Mesothelial cell of epicardium (in vitro differentiated cells): ENCODE measurements at places on chromosomes 2 and 18. TPM values are rescaled to one million over a fixed set of nuclear protein-coding genes. Genes with fewer than 3 reads are reported as not detected.
A peak's percentile ranks its signal among the peaks of the same experiment; 100 is the strongest.

- peak overlapping the region; percentile 41 for H3K27ac ChIP-seq
- DNase-seq = no peak
- peaks cover 49% of the 10 kb centered on the region for H3K27me3 ChIP-seq
Measured at GRCh38 chr2:219509780-219510511, 4.3 kb upstream of the ASIC4 start.

GRCh38 chr2:162686336-162686735 lies 152.2 kb downstream of the KCNH7 start:
- no peaks in the 10 kb centered on the region for H3K4me1 ChIP-seq
- H3K4me3 ChIP-seq = no peak overlapping the region
- no peak for DNase-seq
- no peaks in the 10 kb centered on the region for H3K36me3 ChIP-seq

C2orf92 gene
- total RNA-seq = 17.9 to 20.2 TPM (median 20.0 TPM) in 3 replicates

DNA sequence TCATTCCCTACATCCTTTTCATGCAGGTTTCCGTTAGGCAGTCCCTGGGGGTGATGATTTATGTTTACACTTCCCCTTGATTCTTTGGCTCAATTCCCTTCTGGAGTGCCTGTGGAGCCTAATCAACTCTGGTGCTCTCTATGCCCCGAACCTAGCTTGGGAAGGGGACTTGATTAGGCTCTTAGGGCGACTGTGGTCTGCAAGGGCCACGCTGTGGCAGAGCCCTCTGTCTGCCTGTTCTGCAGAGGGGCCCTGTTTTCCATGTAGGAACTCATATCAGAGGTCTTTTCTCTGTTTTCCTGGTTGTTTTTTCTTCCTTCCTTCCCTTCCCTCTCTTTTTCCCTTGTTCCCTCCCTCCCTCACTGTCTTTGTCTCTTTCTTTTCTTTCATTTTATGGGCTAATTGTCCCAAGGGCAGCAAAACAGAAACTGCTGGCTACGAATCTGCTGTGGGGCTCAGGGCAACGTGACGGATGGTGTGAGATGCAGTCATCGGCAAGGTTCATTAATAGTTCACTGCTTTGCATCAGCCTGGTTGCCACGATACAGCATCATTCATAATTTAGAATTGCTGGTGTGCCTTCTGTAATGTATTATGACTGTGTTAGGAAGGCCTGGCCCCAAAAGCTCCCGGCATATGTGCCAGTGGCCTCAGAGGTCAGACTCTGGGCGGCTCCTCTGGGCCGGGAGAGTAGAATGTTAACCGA lies 134.5 kb downstream of the NAPG start:
- H3K4me1 ChIP-seq = peaks cover 47% of the 10 kb centered on the region
- no peak for DNase-seq
- no peaks in the 10 kb centered on the region for H3K36me3 ChIP-seq
- H3K27me3 ChIP-seq = no peaks in the 10 kb centered on the region
- peak overlapping the region; percentile 18 for H3K4me3 ChIP-seq

DNA sequence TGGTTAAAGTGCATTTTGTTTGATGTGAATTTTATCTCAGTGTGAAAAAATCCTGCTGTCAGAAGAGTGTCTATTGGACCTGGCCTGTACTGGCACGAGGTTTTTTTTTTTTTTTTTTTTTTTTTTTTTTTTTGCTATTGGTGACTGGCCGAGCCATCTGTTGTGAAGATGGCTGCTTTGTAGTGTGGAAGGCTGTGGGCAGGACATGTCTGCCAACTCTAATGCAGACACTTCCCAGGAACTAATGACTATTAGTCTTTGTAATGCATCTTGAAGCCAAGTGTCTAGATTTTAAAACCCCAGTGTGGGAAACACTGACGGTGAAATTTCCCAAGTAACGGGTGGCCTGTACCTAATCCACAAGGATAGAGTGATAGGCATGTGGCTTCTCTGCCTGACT lies 34.3 kb downstream of the ZAP70 start:
- H3K27ac ChIP-seq = no peak overlapping the region
- H3K4me3 ChIP-seq = no peak overlapping the region
- H3K36me3 ChIP-seq = peaks cover 17% of the 10 kb centered on the region

- H3K27me3 ChIP-seq = no peaks in the 10 kb centered on the region
- no peak for DNase-seq
- H3K4me1 ChIP-seq = peaks cover 6% of the 10 kb centered on the region
- no peak overlapping the region for H3K4me3 ChIP-seq
Measured at GRCh38 chr2:220034426-220035130, 407.1 kb downstream of the SLC4A3 start.

DNA sequence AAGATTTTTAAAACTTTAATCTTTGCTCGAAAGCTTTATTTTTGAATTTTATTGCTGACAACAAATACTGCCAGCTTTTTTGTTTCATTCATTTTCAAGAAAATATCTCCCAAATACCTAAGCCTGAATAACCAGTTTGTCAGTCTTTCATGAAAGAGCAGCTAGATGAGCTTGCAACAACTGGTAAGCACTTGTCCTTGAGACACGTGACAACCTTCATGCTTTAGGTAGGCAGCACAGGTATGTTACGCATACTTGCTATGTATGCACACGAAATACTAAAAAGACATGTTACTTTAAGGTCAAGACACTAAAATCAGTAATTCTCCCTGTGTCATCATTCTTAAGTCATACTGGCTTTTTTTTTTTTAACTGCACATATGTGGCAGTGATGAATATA lies 12.3 kb downstream of the CEBPZ start:
- peak overlapping the region; percentile 79 for H3K27ac ChIP-seq
- no peak overlapping the region for H3K4me3 ChIP-seq
- no peak for DNase-seq
- H3K36me3 ChIP-seq = peaks cover 29% of the 10 kb centered on the region
- H3K27me3 ChIP-seq = no peaks in the 10 kb centered on the region

LYPD1 gene
- 5.2 to 6.7 TPM (median 5.5 TPM) in 3 replicates for total RNA-seq

CD226 gene
- 0.31 to 0.84 TPM (median 0.63 TPM) in 3 replicates for total RNA-seq

GRCh38 chr2:168156661-168157060 lies 90.7 kb downstream of the STK39 start:
- DNase-seq = no peak
- H3K36me3 ChIP-seq = peaks cover 2% of the 10 kb centered on the region
- peak overlapping the region; percentile 66 for H3K27ac ChIP-seq
- no peak overlapping the region for H3K4me3 ChIP-seq
- peaks cover 39% of the 10 kb centered on the region for H3K4me1 ChIP-seq

DNA sequence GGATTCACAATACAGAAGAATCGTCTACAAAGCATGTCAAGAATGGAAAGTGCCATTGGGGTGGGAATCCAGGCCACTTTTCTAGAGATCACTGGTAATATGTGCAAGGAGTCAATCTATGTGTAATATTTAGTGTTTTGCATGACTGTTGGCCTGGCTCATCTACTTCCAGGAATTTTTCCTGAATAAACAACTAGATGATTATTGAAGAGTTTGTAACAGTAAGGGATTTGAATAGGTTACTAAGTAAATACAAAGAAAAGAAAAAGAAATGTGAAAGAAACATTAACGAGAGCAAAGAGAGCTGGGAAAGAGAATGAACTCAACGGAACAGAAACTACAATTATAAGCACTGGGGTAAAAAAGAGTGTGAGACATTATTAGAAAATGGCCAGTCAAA lies 406.0 kb downstream of the TGIF1 start:
- H3K4me3 ChIP-seq = no peak overlapping the region
- DNase-seq = no peak
- H3K27me3 ChIP-seq = no peaks in the 10 kb centered on the region
- H3K4me1 ChIP-seq = peaks cover 5% of the 10 kb centered on the region
- no peak overlapping the region for H3K27ac ChIP-seq

DNA sequence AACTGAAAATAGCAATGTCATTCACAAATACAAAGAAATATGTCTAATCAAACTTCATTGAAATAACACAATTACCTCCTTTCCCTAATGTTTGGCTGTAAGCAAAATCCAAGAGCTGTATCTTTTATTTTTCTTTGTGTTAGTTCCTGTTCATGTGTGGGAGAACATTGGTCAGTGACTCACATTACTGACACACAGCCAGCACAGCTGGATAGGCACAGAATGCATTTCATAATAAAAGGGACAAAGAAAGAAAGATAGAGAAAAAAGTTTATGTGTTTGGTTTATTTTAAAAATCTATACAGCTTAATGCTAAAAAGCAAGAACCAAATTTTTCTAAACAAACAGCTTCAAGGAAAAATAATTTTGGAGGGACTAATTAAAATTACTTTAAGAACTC lies 185.6 kb upstream of the COL3A1 start:
- peaks cover 53% of the 10 kb centered on the region for H3K4me1 ChIP-seq
- no peaks in the 10 kb centered on the region for H3K36me3 ChIP-seq
- H3K27me3 ChIP-seq = no peaks in the 10 kb centered on the region
- no peak for DNase-seq
- H3K27ac ChIP-seq = peak overlapping the region; percentile 100

- no peaks in the 10 kb centered on the region for H3K4me1 ChIP-seq
- H3K4me3 ChIP-seq = no peak overlapping the region
- H3K27ac ChIP-seq = no peak overlapping the region
- H3K36me3 ChIP-seq = peaks cover 13% of the 10 kb centered on the region
Measured at GRCh38 chr2:46142546-46143428, 154.4 kb upstream of the EPAS1 start.

DNA sequence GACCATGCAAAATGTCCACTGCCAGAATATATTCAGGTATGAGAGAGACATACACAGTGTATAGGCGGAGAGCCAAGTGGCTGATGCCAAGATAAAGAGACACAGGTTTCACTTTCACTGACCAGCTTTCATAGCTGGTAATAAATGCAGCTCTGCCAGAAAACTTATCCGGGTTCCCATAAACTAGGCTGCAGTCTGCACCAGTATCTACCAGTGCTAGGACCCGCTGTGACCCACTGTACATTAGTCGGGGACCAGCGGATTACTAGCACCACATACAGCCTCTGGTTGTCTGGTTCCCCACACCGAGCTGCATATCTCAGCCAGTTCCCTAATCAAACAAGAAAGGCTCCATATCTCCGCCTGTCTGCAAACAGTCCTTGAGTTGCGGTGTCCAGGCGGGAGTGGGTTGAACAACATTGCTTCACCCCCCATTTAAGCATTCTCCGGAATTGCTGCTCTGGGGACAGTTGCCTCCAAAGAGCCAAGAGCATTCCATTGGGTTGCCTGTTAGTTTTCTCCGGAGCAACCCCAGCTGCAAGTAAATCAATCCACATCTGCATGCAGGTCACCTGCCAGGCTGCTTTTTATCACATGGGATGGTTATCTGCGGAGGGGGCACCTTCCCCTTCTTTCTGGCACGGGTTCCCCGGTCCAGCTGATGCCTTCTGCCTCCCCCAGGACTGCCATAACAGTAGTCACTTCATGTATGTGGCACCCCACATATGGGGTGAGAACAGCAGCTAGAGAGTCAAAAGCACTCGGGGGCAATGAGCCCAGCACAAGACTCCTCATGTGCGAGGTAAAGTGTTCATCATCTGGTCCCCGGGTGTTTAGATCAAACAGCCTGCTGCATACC lies 18.0 kb upstream of the KLHL23 start:
- H3K4me1 ChIP-seq = peaks cover 24% of the 10 kb centered on the region
- H3K36me3 ChIP-seq = peaks cover 11% of the 10 kb centered on the region
- H3K27ac ChIP-seq = no peak overlapping the region

- no peaks in the 10 kb centered on the region for H3K27me3 ChIP-seq
- DNase-seq = no peak
- H3K27ac ChIP-seq = peak overlapping the region; percentile 67
Measured at GRCh38 chr2:8525582-8526402, 156.1 kb upstream of the ID2 start.

OTOF gene
- total RNA-seq = 0.16 to 0.40 TPM (median 0.25 TPM) in 3 replicates

ABCB11 gene
- total RNA-seq = 0.02 to 0.18 TPM (median 0.07 TPM) in 3 replicates

DNA sequence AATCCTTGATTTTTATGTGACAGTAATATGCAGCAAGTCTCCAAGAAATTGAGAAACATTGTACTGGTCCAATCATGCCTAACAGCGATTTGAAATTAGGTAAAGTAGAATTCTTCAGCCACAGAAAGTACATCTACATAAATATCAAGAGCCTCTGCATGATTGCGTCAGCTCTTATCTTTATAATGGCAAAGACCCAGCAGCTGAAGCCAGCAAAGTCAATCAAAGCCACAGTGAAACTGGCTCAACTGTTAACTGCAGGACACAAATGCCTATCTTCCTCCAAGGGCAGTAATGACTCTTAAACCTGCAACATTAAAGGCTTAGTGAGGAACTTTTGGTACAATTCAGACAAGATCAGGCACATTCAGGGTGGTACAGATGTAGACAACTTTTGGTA lies 102.5 kb downstream of the BARD1 start:
- H3K4me3 ChIP-seq = no peak overlapping the region
- no peak for DNase-seq
- no peak overlapping the region for H3K27ac ChIP-seq
- H3K4me1 ChIP-seq = no peaks in the 10 kb centered on the region
- peaks cover 4% of the 10 kb centered on the region for H3K36me3 ChIP-seq

GPR35 gene
- total RNA-seq = 5.4 to 6.0 TPM (median 6.0 TPM) in 3 replicates

GRCh38 chr2:17543131-17543660 lies 2.7 kb downstream of the VSNL1 start:
- H3K4me1 ChIP-seq = peaks cover 21% of the 10 kb centered on the region
- H3K27me3 ChIP-seq = peaks cover 47% of the 10 kb centered on the region
- H3K36me3 ChIP-seq = no peaks in the 10 kb centered on the region
- H3K4me3 ChIP-seq = no peak overlapping the region
- no peak overlapping the region for H3K27ac ChIP-seq
- no peak for DNase-seq

- no peak overlapping the region for H3K27ac ChIP-seq
- DNase-seq = no peak
- no peaks in the 10 kb centered on the region for H3K27me3 ChIP-seq
- H3K36me3 ChIP-seq = peaks cover 33% of the 10 kb centered on the region
- no peak overlapping the region for H3K4me3 ChIP-seq
Measured at GRCh38 chr2:165528691-165529090, 59.2 kb downstream of the CSRNP3 start.

- H3K27ac ChIP-seq = no peak overlapping the region
- H3K4me1 ChIP-seq = no peaks in the 10 kb centered on the region
- H3K27me3 ChIP-seq = no peaks in the 10 kb centered on the region
- H3K36me3 ChIP-seq = peaks cover 8% of the 10 kb centered on the region
- DNase-seq = no peak
- H3K4me3 ChIP-seq = no peak overlapping the region
Measured at GRCh38 chr18:56835331-56835730, 184.2 kb downstream of the WDR7 start.

DNA sequence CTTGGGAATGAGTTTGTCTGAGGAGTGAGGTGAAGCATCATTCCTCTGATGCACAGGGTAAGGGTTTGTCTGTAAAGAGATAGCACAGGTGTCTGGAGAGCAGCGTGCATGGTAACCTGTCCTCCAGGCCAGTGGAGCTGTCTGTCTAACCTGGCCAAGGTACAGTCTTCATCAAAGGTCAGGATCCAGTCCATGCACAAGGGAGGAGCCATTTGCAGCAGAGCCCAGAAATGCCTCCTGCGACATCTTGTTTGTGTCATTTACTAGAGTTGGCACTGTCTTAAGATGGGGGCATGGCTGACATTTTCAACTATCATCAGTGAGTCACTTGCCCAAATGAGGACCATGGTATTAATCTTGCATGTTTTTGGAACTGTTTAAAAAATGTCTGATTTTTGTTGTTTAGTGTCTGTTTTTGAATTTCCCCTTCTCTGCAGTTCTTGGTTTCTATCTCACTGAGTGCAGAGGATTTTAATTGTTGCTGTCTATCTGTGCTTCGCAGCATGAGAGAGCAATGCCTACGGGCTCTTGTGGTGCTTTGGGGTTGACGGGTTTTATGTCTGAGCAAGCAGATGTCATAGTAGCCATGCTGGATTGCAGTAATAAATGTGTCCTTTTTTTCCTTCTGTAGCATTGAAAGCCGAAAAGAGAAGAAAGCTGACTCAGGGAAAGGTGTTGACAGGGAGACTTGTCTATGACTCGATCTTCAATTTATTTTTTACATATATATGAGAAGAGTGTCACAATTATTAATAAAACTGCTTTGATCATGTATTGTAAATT lies 91.3 kb downstream of the DPP4 start:
- H3K36me3 ChIP-seq = no peaks in the 10 kb centered on the region
- H3K4me3 ChIP-seq = no peak overlapping the region
- no peaks in the 10 kb centered on the region for H3K4me1 ChIP-seq
- H3K27ac ChIP-seq = no peak overlapping the region
- peaks cover 7% of the 10 kb centered on the region for H3K27me3 ChIP-seq
- DNase-seq = no peak

TIMM21 gene
- 22.8 to 24.4 TPM (median 24.0 TPM) in 3 replicates for total RNA-seq

RAD51AP2 gene
- total RNA-seq = 0.13 to 0.18 TPM (median 0.16 TPM) in 3 replicates

CELF4 gene
- total RNA-seq = 2.0 to 2.4 TPM (median 2.3 TPM) in 3 replicates
